ENCODE measurements at places on chromosomes 6 and 20.

- DNase-seq: no peak
Measured at GRCh38 chr6:56986611-56987010, 31.7 kb downstream of the BEND6 start.

GRCh38 chr6:82521369-82521768, 157.8 kb downstream of the TPBG start:
- no peak for DNase-seq

DNA sequence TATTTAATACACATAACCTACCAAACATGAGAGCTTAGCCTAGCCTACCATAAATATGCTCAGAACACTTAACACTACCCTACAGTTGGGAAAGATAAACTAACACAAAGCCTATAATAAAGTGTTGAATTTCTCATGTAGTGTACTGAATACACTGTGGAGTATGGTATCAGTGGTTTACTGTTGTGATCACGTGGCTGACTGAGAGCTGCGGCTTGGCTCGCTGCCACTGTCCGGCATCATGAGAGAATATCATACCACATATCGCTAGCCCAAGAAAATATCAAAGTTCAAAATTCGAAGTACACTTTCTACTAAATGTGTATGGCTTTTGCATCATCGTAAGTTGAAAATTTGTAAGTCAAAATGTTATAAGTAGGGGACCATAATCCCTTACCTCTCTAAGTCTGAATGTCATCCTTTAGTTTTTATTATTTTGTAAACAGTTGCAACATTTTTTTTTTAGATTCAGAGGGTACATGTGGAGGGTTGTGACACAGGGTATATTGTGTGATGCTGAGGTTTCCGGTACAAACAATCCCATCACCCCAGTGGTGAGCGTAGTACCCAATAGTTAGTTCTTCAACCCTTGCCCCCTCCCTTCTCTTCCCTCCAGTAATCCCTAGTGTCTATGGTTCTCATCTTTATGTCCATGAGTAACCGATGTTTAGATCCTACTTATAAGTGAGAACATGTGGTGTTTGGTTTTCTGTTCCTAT, 14.6 kb upstream of the TAAR1 start:
- DNase-seq: no peak

DNA sequence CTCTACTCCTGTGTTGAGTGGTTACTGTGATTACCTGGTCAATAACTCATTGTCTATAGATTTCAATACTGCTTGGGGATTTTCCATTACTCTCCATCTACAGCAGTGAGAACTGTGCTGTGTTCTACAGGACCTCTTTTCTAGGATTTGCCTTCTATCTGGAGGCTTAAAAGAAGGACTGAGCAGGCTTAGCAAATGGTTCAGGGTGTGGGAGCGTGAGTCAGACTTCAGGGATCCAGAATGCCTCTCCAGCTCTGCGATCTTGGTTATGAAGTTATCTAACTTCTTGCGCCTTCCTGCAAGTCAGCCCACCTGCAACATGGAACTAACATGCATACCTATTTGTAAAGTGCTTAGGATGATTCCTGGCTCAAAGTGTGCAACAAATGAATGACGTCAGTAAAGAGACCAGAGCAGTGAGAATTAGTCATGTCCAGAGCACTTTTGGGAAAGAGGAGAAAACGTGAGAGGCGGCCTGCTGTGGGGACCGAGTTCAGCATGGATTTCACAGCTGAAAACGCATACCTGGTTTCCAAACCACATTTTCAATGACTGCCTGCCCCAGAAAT, 610.1 kb upstream of the CDH4 start:
- DNase-seq: no peak

DNA sequence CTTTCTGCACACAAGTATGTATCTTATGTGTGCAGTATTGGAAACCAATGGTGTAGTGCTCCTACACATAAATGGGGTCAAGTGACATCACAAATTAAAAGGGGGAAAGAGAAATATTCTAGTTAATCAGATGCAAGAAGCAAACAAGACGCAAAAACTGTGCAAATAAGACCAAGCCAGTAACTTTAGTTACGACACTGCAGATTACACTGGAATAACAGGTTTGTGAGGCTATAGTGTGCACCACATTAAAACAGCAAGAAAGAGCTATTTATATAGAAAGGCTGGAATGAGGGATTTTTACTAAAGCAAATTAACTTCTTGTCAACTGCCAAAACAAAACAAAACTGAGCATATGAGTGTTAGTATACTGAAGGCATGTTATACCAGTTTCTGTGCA, 45.8 kb downstream of the NR2E1 start:
- no peak for DNase-seq

DNA sequence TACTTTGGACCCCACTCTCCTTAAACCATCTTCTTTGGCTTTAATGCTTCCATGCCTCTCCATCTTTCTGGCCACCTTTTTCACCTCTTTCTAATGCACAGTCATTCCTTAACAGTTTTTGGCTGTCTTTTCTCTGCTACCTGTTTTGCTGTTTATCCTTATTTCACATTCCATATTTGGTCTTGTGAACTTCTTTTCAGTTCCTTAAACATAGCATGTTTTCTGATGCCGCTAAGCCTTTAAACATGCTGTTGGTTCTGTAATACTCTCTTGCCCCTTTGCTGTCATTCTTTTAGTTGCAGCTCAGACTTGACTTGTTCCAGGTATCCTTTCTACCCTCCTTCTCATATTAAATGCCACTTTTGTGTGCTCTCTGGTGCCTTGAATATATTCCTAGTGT, 35.8 kb downstream of the TOP1 start:
- DNase-seq: no peak

- DNase-seq: peak; percentile 26
Measured at GRCh38 chr20:22312744-22313346, 271.5 kb downstream of the FOXA2 start.

GRCh38 chr20:44924541-44924940, 14.7 kb downstream of the PABPC1L start:
- DNase-seq: no peak

- no peak for DNase-seq
Measured at GRCh38 chr6:162443101-162443500, 284.5 kb downstream of the PRKN start.

- peak; percentile 89 for DNase-seq
Measured at GRCh38 chr20:62875419-62876361, 14.1 kb upstream of the TCFL5 start.

GRCh38 chr20:5840411-5841002, 90.3 kb downstream of the SHLD1 start:
- DNase-seq: no peak

- DNase-seq: peak; percentile 85
Measured at GRCh38 chr6:144266091-144266649, 19.0 kb upstream of the UTRN start.

- no peak for DNase-seq
Measured at GRCh38 chr20:6058684-6059295, 4.9 kb upstream of the LRRN4 start.
